Muscle of leg (tissue), 16 donors: ENCODE measurements at places on chromosomes 4 and X. TPM values are rescaled to one million over a fixed set of nuclear protein-coding genes. Genes with fewer than 3 reads are reported as not detected.

DNA sequence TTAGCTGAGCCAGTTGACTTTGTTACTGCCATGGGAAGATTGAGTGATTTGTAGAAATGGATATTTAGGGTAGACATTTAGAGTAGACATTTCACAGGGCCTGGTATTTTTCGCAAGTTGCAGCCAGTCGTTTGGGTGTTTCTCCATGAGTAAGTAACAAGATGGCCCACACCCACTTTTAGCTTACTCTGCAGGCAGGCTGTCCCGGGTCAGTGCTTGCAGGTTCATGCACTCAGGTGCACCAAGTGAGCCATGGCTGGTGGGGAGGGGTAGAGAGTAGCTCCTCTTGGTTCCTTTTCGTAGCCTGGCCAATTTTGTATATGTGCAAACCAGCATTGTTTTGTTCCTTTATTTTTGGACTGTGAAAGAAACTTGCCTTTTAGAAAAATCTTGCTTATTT is 145.6 kb downstream of the POLA1 start:
- no peaks in the 10 kb centered on the region for H3K36me3 ChIP-seq
- DNase-seq = no peak
- peaks cover 4% of the 10 kb centered on the region for H3K27me3 ChIP-seq
- H3K4me1 ChIP-seq = no peaks in the 10 kb centered on the region
- H3K27ac ChIP-seq = no peak overlapping the region

DSPP gene
- polyA plus RNA-seq = not detected

- peaks cover 49% of the 10 kb centered on the region for H3K27me3 ChIP-seq
- H3K4me3 ChIP-seq = peak within 1 kb of the TSS; percentile 54
- H3K4me1 ChIP-seq = peaks cover 7% of the 10 kb centered on the region
- DNase-seq = peak; percentile 67
These were observed at the start of gene SRPX for GRCh38 chrX:38220415-38221390. SRPX (minus strand) TSS chrX:38220871; CDS start chrX:38220792, 79 bp downstream.

DNA sequence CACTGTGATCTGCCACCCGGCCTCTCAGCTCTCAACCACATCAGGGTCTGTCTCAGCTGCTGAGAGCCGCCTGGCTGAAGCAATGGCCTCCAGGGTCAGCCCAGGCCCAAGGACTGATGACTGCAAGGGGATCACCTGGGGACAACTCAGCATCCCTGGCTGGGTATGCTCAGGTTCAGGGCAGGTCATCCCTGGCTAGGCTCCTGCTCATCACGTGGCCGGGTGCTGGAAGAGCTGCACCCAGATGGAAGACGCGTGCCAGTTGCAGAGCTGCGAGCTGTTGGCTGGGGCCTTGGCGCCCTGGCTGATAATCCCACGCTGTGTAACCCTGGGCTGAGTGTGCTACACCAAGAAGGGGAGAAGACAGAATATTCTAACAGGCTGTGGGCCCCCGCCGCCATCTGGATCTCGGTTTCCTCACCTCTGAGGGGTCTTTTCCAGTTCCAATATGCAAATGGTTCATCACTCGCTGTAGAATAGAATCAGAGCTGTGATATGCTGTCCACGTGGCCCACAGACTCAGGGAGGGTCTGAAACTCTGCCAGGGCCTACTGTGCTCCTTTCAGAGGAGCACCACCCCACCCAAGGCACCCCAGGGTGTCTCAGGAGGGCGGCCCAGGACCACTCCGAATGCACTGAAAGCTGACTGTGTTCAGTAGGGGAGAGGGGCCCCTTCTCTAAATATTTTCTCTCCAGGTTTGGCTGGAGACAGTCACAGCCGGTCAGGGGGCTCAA is 338.8 kb downstream of the BCOR start:
- peaks cover 51% of the 10 kb centered on the region for H3K4me1 ChIP-seq
- no peaks in the 10 kb centered on the region for H3K36me3 ChIP-seq
- H3K27me3 ChIP-seq = peaks cover 25% of the 10 kb centered on the region
- H3K27ac ChIP-seq = peak overlapping the region; percentile 49
- no peak for DNase-seq
- H3K4me3 ChIP-seq = no peak overlapping the region

DNA sequence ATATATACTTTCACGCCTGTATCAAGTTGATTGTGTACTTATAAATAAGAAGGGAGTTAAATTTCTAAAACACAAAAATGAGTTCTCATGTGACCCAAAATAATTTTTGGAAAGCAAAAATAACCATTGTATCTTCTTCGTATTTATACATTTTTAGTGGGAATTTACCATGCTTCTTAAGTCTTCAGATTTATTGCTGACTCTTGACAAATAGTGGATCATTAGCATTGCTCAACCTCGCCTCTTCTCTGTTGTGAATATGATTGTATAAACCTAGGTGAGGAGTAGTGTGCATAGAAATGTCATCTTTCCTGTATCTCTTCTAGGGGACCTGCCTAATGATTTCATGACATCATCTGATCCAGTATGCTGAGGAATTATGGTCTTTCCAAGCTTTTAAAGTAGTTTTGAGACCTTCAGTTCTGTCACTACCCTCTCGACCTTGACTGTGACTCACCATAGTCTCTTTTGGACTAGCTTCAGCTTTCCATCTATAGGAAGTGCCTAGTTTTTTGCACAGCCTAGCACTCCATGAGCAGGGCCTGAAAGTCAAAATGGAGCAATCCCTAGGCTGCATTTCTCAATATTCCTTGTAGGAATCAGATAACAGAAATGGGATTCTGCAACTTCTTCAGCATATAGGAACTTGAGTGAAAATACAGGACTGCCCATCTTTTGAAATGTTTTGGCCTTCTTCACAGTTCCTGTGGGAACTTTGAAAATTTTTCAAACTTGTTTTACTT is 157.6 kb downstream of the ARX start:
- H3K27ac ChIP-seq = no peak overlapping the region
- no peak overlapping the region for H3K4me3 ChIP-seq
- H3K36me3 ChIP-seq = no peaks in the 10 kb centered on the region
- peaks cover 3% of the 10 kb centered on the region for H3K27me3 ChIP-seq

GRCh38 chrX:19879735-19880378 is 7.5 kb downstream of the SH3KBP1 start:
- H3K4me3 ChIP-seq = no peak overlapping the region
- DNase-seq = no peak
- no peak overlapping the region for H3K27ac ChIP-seq
- no peaks in the 10 kb centered on the region for H3K36me3 ChIP-seq
- peaks cover 43% of the 10 kb centered on the region for H3K27me3 ChIP-seq

DNA sequence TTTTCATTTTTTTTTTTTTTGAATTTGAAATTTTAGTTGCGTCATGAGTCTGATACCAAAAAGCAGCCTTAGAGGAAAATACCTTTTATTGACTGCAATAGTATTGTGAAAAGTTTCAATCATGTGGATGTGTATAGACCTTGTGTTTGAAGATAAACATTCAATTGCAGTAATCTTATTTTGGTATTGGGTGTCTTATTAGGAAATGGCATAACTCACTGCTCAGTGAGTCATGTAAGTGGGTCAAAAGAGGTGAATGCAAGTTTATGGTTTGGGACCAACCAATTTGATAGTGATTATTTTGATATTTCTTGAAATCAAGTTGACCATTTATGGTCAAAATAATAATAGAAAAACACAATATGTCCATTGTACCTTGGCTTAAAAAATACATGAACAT is 627.8 kb upstream of the SLIT2 start:
- no peaks in the 10 kb centered on the region for H3K36me3 ChIP-seq
- H3K27ac ChIP-seq = no peak overlapping the region
- no peaks in the 10 kb centered on the region for H3K4me1 ChIP-seq
- no peak overlapping the region for H3K4me3 ChIP-seq
- no peak for DNase-seq

DNA sequence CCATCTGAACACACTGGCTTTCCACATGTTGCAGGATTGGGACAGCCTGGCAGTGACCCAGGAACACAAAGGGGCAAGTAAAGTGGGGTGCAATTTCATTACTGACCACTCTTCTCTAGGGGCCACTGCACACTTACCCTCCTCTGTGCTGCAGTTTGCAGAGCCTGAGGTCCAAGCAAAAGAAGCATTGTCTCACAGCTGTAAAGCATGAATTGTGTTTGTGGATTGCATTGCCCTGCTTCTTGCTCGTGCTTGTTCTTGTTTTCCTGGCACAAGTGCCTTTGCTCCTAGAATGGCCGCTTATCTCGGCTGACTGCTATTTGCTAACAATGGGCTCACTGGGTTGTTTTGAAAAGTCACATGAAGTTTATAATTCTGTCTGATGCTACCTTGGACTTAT is 209.1 kb upstream of the JADE1 start:
- H3K4me1 ChIP-seq = peaks cover 24% of the 10 kb centered on the region
- no peak for DNase-seq
- no peaks in the 10 kb centered on the region for H3K27me3 ChIP-seq
- H3K36me3 ChIP-seq = no peaks in the 10 kb centered on the region
- H3K27ac ChIP-seq = no peak overlapping the region

DNA sequence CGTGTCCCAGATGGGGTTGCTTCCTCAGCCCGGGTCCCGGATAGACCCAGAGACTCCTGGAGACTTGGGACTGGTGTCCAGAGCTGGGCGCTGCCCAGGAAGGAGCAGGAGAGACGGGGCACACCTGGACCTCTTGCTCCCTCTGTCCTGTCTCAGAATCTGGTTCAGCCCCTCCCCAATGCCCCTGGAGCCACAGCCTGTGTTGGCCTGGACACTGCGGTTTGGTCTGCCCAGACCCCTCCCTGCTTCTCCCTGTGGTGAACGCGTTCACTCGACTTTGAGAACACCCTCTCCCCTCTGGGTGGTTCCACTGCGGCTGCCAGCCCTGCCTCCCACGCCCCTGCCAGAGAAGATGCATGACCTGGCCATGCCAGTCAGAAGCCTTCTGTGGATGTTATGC is 111.1 kb downstream of the HMX1 start:
- H3K4me3 ChIP-seq = no peak overlapping the region
- H3K27me3 ChIP-seq = peaks cover 17% of the 10 kb centered on the region
- H3K27ac ChIP-seq = no peak overlapping the region
- H3K4me1 ChIP-seq = no peaks in the 10 kb centered on the region
- H3K36me3 ChIP-seq = no peaks in the 10 kb centered on the region

- no peak overlapping the region for H3K27ac ChIP-seq
- no peak overlapping the region for H3K4me3 ChIP-seq
- peaks cover 36% of the 10 kb centered on the region for H3K27me3 ChIP-seq
- DNase-seq = no peak
These were observed 72.5 kb downstream of the ADRA2C start for GRCh38 chr4:3838437-3839380.

GRCh38 chrX:88325634-88326033 is 421.4 kb upstream of the CPXCR1 start:
- no peak for DNase-seq
- no peak overlapping the region for H3K27ac ChIP-seq

GRCh38 chr4:88610771-88611170 is 18.5 kb downstream of the HERC3 start:
- H3K36me3 ChIP-seq = peaks cover 13% of the 10 kb centered on the region
- no peak overlapping the region for H3K4me3 ChIP-seq
- no peak overlapping the region for H3K27ac ChIP-seq
- DNase-seq = peak; percentile 66
- H3K4me1 ChIP-seq = peaks cover 9% of the 10 kb centered on the region

STX18 gene
- 30.9 TPM for polyA plus RNA-seq

GRCh38 chr4:46931981-46932380 is 22.9 kb upstream of the COX7B2 start:
- no peaks in the 10 kb centered on the region for H3K36me3 ChIP-seq
- H3K27me3 ChIP-seq = no peaks in the 10 kb centered on the region
- H3K4me1 ChIP-seq = no peaks in the 10 kb centered on the region

VEGFC gene
- polyA plus RNA-seq = 5.8 TPM

GALNTL6 gene
- 0.26 TPM for polyA plus RNA-seq

DNA sequence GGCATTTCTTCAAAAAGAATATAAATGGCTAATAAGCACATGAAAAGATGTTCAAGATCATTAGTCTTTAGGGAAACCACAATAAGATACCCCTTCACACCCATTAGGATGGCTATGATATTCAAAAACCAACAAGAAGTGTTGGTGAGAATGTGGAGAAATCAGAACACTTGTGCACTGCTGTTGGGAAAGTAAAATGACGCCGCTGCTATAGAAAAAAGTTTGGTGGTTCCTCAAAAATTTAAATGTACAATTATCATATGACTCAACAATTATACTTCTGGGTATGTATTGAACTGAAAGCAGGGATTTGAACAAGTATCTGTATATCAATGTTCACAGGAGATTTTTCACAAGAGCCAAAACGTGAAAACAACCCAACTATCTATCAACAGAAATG is 29.4 kb upstream of the NEUROG2 start:
- no peaks in the 10 kb centered on the region for H3K27me3 ChIP-seq
- no peaks in the 10 kb centered on the region for H3K4me1 ChIP-seq
- no peaks in the 10 kb centered on the region for H3K36me3 ChIP-seq
- DNase-seq = no peak

MAGED2 gene
- polyA plus RNA-seq = 1,056 TPM

- no peak overlapping the region for H3K4me3 ChIP-seq
- no peaks in the 10 kb centered on the region for H3K36me3 ChIP-seq
- H3K4me1 ChIP-seq = no peaks in the 10 kb centered on the region
- H3K27me3 ChIP-seq = peaks cover 7% of the 10 kb centered on the region
- H3K27ac ChIP-seq = no peak overlapping the region
These were observed 60.4 kb upstream of the MAGEA4 start for GRCh38 chrX:151852294-151852693.

- H3K27me3 ChIP-seq = no peaks in the 10 kb centered on the region
- peak; percentile 16 for DNase-seq
- H3K4me1 ChIP-seq = no peaks in the 10 kb centered on the region
- H3K36me3 ChIP-seq = no peaks in the 10 kb centered on the region
- no peak overlapping the region for H3K4me3 ChIP-seq
These were observed 187.7 kb downstream of the GPAT3 start for GRCh38 chr4:83723609-83724008.

BCORL1 gene
- polyA plus RNA-seq = 17.4 TPM

DNA sequence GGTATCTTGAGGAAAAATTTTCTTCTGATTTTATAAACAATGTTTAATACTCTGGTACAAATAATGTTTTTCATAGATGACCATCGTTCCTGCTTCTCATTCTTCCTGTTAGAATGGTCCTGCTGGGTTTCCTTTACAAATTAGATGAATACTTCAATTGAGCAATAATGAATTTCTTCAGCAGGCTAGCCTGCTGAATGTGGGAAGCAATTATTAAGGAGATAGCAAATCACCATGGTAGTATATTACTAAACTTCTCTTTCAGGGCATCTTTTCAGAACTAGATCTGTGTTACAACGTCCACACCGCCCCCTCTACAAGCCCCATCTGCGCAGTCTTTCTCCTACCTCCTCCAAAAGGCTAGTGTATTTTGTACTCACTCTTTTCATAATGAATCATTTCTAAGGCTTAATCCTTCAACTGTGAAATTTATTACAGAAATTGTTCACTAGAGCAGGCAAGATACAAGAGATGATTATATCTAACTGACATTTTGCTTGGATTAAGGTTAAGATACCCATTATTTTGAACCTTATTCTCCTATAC is 38.4 kb downstream of the GPRIN3 start:
- no peaks in the 10 kb centered on the region for H3K4me1 ChIP-seq
- H3K27ac ChIP-seq = no peak overlapping the region
- no peaks in the 10 kb centered on the region for H3K27me3 ChIP-seq
- no peaks in the 10 kb centered on the region for H3K36me3 ChIP-seq
- DNase-seq = no peak
